Activated CD8-positive, alpha-beta T cell treated with anti-CD3 and anti-CD28 coated beads, Interleukin-2, amount 10 ng/mL, durations not matched to agents 7 days and 5 days (primary cell): ENCODE measurements at places on chromosomes 4 and X.

GRCh38 chr4:107793996-107794395 lies 30.7 kb upstream of the SGMS2 start:
- no peak for DNase-seq

DNA sequence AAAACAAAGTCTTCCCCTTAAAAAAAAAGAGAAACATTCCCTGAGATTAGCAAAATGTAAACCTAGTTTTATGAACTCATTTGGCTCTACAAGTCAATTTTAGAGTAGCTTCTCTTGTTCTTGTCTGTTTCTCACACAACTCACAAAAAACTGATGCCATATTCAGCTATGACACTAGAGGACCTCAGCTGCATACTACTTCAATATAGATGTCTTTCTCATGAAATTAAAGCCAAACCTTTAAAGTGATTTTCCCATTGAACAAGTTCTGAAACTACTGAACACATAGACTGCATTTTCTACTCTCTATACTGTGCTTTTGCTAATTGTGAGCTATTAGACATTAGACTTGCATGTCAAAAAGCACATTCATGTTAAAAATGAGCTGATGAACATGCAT lies 49.8 kb downstream of the TBCK start:
- DNase-seq, result no peak

DNA sequence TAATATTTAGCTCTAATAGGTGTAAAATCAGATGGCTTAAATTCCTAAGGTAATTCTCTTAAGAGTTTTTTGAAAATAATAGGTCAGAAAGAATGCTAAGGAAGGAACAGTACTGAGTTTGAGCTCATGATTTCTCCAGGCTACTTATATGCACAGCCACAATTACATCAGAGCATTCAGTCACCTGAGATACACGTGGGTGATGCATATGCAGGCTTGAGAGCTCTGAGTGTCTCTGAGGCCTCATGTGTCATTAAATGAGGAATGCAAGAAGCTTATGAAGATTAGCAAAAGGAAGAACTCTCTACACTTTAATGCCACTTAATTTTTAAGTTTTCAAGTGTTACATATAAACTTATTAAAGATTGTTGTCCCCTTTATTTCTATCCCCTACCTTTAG lies 124.0 kb upstream of the STIM2 start:
- no peak for DNase-seq

- no peak for DNase-seq
Observed at GRCh38 chrX:24025741-24026403, 1.1 kb downstream of the KLHL15 start.

DNA sequence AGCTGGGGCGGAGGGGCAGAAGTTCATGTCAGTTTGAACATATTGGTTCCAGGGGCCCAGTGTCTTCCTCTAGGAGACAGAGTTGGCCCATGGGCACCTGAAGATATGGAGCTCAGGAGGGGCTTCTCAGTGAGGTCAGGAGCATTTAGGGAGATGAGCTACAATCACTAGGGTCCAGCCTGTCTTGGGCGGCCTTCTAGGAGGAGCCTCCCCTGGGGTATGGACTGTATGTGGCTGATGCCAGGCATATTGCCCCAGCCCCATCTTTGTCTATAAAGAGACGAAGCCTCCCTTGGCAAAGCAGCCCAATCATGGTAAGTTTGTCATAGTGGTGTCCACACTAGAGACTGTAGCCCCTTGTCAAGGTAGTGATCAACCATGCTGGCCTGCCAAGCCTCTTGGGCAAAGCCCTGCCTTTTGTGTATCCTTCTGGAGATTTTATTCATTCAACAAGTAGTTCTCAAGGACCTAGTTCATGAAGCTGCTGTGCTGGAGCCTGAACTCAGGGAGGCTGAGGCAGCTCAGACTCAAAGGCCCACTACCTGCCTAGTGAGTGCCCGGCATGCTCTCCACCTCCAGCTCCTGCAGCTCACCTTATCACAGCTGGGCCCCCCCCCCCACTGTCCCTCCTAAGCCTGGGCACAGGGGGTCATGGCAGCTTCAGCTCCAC lies 5.4 kb upstream of the CNGA2 start:
- DNase-seq, result no peak

- DNase-seq, result no peak
Observed at GRCh38 chr4:113012786-113013185, 36.7 kb upstream of the ANK2 start.

GRCh38 chr4:42344309-42344708 lies 53.0 kb upstream of the SHISA3 start:
- no peak for DNase-seq

GRCh38 chr4:158810487-158811215 lies 41.8 kb downstream of the FNIP2 start:
- DNase-seq, result no peak

- no peak for DNase-seq
Observed at GRCh38 chr4:76607846-76608245, 172.8 kb downstream of the SHROOM3 start.

DNA sequence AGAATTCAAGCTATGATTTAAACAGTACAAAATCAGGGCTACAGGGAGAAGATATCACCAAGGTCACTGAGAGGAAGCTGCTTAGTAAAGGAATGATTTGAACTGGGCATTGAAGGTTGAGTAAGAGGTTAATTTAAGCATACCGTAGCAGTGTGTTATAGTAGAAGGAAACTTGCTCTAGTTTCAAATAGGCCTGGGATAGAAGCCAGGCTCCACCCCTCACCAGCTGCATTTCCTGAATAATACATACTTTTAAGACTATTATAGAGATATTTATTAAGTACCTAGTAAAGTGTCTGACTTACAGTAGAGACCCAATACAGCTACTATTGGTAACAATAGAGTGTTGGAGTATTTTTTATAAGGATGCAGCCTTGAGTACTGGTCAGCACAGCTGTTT lies 118.0 kb upstream of the GLRA2 start:
- DNase-seq, result no peak

DNA sequence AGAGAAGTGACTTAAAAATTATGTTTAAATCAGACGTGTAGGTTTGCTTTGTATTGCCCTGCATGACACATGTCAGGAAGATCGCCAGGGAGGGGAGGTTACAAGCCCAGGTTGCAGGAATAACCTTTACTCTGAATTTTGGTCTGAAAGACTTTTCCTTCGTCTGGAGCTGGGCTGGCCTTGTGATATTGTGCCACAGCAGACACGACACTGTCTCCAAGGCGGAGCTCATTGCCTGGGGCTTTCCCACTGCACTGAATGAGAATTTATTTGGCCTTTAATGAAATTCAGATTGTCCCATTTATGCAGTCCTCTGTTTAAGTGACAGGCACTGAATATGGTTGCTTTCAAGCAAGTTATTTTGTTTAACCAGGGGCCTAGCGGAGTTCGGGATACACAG lies 45.1 kb downstream of the RHOH start:
- peak; percentile 39 for DNase-seq

DNA sequence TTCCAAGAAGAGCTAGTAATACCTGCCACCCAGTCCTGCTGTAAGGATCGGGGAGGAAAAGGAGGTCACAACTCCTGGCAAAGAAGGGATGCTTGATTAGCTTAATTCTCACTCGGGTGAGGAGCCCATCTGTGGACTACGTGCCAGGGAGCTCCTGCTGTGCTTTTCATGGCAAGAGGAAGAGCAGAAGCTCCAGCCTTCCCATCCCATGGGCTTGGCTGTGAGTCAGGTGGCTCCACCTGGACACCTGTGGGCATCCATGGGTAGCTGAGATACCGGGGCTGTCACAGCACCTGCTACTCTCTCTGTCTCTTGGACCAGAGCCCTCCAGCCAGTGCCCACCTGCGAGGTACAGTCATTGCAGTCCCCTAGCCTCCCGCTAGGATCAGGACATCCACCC lies 18.0 kb downstream of the CLNK start:
- DNase-seq, result no peak

DNA sequence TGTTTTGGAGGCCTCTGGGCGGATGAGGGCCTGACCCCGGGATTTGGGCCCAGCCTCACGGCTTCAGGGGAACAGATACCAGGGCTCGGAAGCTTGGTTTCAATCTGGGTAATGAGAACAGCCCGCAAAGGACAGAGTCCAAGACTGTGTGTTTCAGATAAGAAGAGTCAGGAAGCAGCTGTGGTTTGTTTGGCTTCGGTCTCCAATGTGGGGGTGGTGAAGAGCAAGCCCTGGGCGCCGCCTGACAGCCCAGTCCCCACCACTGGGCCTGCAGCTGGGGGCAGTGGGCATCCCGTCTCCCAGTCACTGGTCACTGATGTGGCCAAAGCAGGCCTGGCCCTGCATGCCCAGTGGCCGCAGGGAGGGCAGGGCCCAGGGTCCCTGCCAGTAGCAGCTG lies 9.1 kb downstream of the WFS1 start:
- DNase-seq, result peak; percentile 49

GRCh38 chr4:93568758-93569157 lies 259.8 kb upstream of the ATOH1 start:
- no peak for DNase-seq

- DNase-seq, result no peak
Observed at GRCh38 chrX:31039327-31039711, 32.5 kb downstream of the FTHL17 start.

DNA sequence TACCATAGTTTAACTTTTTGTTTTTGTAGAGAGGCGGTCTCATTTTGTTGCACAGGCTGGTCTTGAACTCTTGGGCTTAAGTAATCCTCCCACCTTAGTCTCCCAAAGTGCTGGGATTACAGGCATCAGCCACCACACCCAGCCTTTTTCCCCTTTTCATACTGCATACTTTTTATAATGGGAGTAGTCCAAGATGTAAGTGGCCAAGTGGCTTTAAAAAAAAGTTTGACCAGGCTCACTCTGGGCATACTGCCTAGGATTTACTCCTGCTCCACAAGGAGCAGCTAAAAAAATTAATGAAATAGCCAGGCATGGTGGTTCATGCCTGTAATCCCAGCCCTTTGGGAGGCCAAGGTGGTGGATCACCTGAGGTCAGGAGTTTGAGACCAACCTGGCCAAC lies 6.0 kb downstream of the GRSF1 start:
- DNase-seq, result no peak
